ENCODE measurements at places on chromosomes 6 and 20.

DNA sequence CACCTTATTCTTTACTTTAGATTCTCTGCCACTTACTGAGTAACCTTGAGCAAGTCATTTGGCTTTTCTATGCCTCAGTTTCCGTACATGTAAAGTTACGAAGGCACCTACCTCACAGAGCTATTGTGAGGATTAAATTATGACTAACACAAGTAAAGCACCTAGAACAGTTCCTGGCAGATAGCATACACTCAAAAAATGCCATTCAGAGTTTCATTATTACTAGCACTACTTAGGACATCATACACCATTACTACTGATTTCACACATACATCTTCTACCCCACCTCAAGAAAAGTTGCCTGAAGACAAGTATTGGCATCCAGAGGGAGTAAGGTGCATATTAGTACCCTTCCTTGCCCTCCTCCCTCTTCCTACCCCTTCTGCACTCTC lies 107.8 kb downstream of the OGFRL1 start:
- DNase-seq, result no peak
- H3K27ac ChIP-seq, result no peak overlapping the region
- H3K36me3 ChIP-seq, result no peaks in the 10 kb centered on the region
- no peaks in the 10 kb centered on the region for H3K27me3 ChIP-seq

GRCh38 chr6:107560657-107561056 lies 70.7 kb downstream of the SOBP start:
- no peaks in the 10 kb centered on the region for H3K4me1 ChIP-seq
- no peaks in the 10 kb centered on the region for H3K27me3 ChIP-seq
- no peaks in the 10 kb centered on the region for H3K36me3 ChIP-seq
- no peak overlapping the region for H3K4me3 ChIP-seq
- no peak for DNase-seq

- H3K27ac ChIP-seq, result no peak overlapping the region
- H3K4me1 ChIP-seq, result no peaks in the 10 kb centered on the region
- no peak overlapping the region for H3K4me3 ChIP-seq
- H3K36me3 ChIP-seq, result no peaks in the 10 kb centered on the region
- DNase-seq, result no peak
Measured at GRCh38 chr6:41167173-41167963, 4.5 kb upstream of the TREM2 start.

DNA sequence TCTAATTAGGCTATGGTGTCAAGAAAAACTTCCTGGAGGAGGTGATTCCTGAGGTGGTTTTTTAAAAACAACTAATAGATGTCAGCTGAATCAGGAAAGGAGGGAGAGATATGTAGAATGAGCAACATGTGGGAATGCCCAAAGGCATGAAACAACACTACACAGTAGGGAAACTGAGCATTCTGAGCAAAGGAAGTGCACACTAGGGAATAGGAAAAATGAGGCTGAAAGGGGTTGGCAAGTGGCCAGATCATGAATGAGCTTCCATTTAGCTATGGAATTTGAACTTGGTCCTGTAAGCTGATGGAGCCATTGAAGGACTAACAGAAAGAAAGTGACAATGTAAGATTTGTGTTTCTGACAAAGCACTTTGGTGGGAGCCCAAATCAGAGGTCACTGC lies 16.9 kb upstream of the SLC35F1 start:
- DNase-seq, result no peak
- no peaks in the 10 kb centered on the region for H3K4me1 ChIP-seq
- H3K36me3 ChIP-seq, result no peaks in the 10 kb centered on the region
- H3K27ac ChIP-seq, result no peak overlapping the region
- no peaks in the 10 kb centered on the region for H3K27me3 ChIP-seq
- H3K4me3 ChIP-seq, result no peak overlapping the region

DNA sequence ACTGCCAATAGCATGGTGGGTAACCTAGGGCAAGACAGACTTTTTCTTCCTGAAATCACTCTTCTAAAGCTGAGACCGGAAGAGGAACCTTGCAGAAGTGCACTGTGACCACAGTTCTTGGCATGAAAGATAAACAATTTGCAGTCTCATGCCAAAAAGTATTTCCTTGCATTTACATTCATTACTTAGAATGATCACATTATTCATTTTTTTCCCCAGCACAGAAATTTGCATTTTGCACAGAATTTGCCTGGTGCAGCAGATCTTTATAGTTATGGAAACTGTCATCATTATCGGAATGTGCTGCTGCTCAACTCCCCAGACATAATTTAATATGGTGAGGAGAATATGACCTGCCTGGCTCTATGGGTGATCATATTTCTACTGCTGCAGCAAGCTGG lies 42.2 kb upstream of the EDN3 start:
- no peak overlapping the region for H3K4me3 ChIP-seq
- H3K27me3 ChIP-seq, result no peaks in the 10 kb centered on the region
- H3K36me3 ChIP-seq, result no peaks in the 10 kb centered on the region
- no peaks in the 10 kb centered on the region for H3K4me1 ChIP-seq

- H3K36me3 ChIP-seq, result no peaks in the 10 kb centered on the region
- H3K27me3 ChIP-seq, result no peaks in the 10 kb centered on the region
- H3K27ac ChIP-seq, result peak overlapping the region; percentile 49
- no peak for DNase-seq
- H3K4me3 ChIP-seq, result no peak overlapping the region
- H3K4me1 ChIP-seq, result peaks cover 13% of the 10 kb centered on the region
Measured at GRCh38 chr20:4012589-4012988, 2.8 kb downstream of the RNF24 start.

- H3K27me3 ChIP-seq, result no peaks in the 10 kb centered on the region
- H3K36me3 ChIP-seq, result no peaks in the 10 kb centered on the region
- H3K4me1 ChIP-seq, result no peaks in the 10 kb centered on the region
- no peak overlapping the region for H3K27ac ChIP-seq
- no peak for DNase-seq
Measured at GRCh38 chr20:44773070-44773829, 27.6 kb downstream of the KCNK15 start.

- H3K4me3 ChIP-seq, result no peak overlapping the region
- no peak for DNase-seq
Measured at GRCh38 chr20:11193241-11193640, 519.4 kb upstream of the JAG1 start.

GRCh38 chr6:149717255-149717587 lies 680 bp downstream of the LATS1 start:
- H3K27me3 ChIP-seq, result no peaks in the 10 kb centered on the region
- H3K4me3 ChIP-seq, result peak overlapping the region; percentile 98
- DNase-seq, result no peak
- peak overlapping the region; percentile 93 for H3K27ac ChIP-seq
